Non-pigmented ciliary epithelial cell (primary cell): ENCODE measurements at places on chromosomes 13 and 19.

- DNase-seq, result no peak
These were observed 4.0 kb upstream of the MAST3 start for GRCh38 chr19:18093439-18094161.

GRCh38 chr19:13748169-13748828, 16.0 kb upstream of the MRI1 start:
- DNase-seq, result peak; percentile 32

DNA sequence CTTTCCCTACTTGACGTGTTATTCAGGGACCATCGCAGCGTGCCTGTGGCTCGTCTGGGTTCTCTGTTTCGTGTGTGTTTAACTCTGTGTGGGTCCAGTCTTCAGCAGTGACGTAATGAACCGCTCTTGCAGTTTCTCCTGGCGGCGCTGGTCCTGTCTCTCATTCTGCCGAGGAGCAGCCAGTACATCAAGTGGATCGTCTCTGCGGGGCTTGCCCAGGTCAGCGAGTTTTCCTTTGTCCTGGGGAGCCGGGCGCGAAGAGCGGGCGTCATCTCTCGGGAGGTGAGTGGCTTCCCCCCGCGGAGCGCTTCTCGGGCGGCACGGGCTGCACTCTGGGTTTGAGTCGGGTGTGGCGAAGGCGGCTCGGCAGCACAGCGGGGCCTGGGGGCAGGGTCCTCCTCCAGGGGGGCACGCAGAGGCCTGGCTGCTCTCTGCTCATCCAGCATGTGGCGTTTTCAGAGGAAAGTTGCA, 36.3 kb upstream of the TFDP1 start:
- no peak for DNase-seq

DNA sequence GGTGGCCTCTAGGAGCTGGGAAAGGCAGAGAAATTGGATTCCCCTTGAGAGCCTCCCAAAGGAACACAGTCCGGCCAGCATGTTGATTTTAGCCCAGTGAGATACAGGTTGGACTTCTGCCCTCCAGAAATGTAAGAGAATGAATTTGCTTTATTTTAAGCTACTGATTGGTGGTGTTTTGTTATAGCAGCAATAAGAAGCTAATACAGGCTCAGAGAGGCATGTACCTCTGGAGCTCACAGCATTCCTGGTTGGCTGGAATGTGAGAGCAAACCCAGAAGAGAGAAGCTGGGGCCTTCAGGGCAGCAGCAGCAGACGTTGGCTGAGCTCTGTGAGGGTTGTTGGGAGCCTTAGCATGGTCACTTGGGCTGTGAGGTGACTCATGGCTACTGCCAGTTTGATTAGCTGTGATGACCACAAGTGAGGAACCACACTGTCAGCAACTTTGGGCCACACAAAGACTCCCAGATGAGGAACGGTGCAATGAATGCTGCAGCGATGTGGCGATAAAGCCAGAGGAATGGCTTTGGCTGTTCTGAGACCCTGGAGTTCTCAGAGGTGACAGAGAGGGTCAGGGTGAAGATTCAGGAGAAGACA, 80.1 kb downstream of the CYSLTR2 start:
- DNase-seq, result no peak

DNA sequence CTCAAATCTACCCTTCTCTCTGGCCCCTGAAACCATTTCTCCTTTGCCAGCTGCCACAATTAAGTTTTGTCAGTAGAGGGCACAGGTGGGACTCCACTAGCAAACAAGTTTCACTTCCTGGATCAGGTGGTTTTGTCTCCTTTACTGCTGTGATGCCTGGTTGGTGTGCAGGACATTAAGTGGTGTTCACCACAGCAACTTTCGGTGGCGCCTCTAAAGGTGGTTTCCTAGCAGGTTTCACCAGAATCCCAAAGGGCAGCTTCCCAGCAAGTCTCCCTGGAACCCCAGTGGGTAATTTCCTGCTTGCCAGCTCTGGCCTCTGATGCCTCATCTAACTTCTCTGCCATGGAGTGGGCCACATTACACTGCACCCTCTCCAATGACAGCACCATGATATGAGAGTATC, 16.6 kb downstream of the MED4 start:
- DNase-seq, result no peak

DNA sequence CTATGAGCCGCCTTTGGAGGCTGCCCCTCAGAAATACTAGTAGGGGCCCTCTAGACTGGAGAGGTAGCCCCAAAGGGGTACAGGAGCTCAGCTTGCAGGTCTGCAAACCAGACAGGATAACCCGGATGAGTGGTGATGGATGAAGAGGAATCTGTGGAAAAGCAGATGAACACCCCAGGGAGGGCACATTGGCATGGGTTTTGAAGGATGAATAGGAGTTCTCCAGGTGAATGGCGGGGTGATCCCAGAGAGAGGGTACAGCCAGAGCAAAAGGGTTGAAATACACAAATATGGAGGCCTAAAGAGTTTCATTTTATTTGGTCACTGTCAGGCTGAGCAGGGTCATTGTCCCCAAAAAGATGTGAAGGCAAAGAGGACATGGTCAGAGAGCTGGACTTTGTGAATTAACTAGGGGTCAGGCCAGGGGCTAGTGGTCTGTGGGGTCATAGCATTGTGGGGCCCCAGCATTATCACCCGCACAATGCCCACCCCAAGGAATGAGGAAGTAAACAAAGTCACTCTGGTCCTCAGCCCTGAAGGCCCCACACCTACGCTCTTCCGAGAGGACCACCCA, 4.8 kb downstream of the NR2F6 start:
- DNase-seq, result no peak

- DNase-seq, result peak; percentile 38
These were observed 117.6 kb downstream of the USP12 start for GRCh38 chr13:27053902-27054595.

- DNase-seq, result no peak
These were observed 101.9 kb downstream of the NDFIP2 start for GRCh38 chr13:79582896-79583295.

GRCh38 chr13:69524459-69525150, 583.0 kb upstream of the ATXN8OS start:
- no peak for DNase-seq

DNA sequence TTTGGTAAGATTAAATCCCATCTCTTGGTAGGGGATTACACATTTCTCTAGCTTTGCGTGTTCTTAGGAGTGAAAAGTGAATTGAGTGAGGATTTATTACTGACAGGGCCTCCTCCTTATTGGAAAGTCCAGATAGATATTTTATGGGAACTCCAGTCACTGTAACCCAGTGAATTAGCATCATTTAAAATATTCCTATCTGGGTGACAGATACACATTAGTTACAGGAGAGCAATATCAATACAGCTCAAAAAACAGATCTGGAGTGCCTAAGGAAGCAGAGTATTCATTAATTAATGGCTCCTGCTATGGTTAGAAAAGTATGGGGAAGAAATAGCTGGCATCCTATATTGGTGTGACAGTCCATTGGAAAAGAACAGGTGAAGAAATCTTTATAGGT, 248.2 kb downstream of the SLITRK6 start:
- no peak for DNase-seq

DNA sequence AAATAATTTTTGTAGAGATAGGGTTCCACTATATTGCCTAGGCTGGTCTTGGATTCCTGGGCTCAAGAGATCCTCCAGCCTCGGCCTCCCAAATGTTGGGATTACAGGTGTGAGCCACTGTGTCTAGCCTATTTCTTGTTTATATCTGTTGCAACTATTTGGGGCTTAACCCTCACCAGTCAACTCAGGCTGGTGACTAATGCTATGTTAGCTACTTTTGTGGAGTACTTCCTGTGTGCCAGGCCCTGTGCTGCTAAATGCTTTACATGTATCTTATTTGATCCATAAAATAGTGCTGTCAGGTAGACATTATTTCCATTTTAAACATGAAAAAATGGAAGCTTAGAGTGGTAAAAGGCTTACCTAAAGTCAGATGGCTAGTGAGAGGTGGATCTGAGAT, 13.8 kb downstream of the CEACAM1 start:
- no peak for DNase-seq

DNA sequence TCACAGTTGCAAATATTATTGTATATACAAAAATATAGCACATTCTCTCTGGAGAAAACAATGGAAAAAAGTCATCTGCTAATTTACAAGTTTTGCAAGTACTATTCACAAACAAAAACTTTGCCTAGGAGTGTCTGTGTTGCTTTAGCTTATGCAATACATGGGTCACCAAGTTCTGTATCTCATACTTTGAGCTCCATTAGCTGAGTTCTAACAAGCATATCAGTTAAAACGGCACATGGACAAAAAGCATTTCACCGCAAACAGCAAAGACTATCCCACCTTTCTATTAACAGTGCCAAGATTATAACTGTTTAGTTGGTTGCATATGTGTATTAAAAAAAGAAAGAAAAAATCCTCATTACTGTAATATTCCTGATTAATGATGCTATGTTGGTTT, 4.6 kb downstream of the SPRY2 start:
- no peak for DNase-seq

GRCh38 chr13:68176475-68176874, 946.3 kb upstream of the PCDH9 start:
- peak; percentile 55 for DNase-seq

- no peak for DNase-seq
These were observed 50.3 kb downstream of the ABCC4 start for GRCh38 chr13:95250961-95251360.

DNA sequence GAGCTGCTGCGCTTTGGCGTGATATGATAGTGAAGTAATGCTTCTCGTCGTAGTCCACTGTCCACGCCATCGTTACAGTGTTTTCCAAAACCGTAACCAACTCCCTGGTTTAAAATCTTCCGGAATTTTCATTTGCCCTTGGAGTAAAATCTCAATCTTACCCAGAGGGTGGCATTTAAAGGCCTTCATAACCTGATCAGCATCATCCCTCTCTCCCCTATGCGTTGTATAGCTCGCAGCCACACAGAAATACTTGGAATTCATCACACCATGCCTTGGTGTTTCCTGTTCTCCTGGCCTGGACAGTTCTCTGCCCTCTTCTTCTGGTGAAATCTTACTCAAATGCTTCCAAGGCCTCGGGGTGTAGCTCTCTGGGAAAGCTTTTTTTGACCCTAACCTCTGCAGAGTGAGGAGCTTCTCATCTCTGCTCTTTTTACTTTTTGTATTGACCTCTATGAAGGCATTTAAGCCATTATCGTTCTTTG, 839 bp downstream of the MPHOSPH8 start:
- no peak for DNase-seq

- DNase-seq, result no peak
These were observed 1574.4 kb upstream of the PRR20A start for GRCh38 chr13:55566334-55566733.

GRCh38 chr19:46356149-46357055, 9.5 kb downstream of the PPP5C start:
- DNase-seq, result no peak

- DNase-seq, result no peak
These were observed 126.2 kb upstream of the FNDC3A start for GRCh38 chr13:48849515-48849914.

GRCh38 chr13:32311188-32311897, 3.8 kb downstream of the ZAR1L start:
- DNase-seq, result no peak

DNA sequence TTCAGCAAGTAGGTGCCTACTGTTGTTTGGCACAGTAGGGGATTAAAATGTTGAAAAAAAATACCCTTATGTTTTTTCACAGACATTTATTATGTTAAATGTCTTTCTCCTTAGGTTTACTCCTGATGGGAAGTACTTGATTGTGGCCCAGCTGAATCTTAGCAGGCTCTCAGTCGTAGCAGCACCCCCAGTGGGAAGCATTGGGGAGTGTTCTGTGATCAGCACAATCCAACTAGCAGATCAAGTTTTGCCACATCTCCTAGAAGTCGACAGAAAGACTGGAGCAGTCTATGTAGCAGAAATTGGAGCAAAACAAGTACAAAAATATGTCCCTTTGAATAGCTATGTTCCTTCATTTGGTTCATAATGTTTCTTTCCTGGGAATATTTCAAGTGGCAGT, 9.3 kb downstream of the NHLRC3 start:
- DNase-seq, result no peak

GRCh38 chr13:24218338-24218737, 57.8 kb downstream of the SPATA13 start:
- no peak for DNase-seq

- DNase-seq, result no peak
These were observed 229.7 kb downstream of the KCNRG start for GRCh38 chr13:50244713-50245574.
